Kidney glomerular epithelial cell (primary cell): ENCODE measurements at places on chromosomes 3 and 15.

- no peak for DNase-seq
Observed at GRCh38 chr3:154701055-154701454, 271.1 kb upstream of the GPR149 start.

GRCh38 chr3:50171540-50172301, 16.6 kb downstream of the SEMA3F start:
- no peak for DNase-seq

GRCh38 chr15:30962659-30963058, 28.8 kb downstream of the MTMR10 start:
- DNase-seq, result no peak

GRCh38 chr15:65020419-65020818, 9.0 kb downstream of the MTFMT start:
- no peak for DNase-seq

DNA sequence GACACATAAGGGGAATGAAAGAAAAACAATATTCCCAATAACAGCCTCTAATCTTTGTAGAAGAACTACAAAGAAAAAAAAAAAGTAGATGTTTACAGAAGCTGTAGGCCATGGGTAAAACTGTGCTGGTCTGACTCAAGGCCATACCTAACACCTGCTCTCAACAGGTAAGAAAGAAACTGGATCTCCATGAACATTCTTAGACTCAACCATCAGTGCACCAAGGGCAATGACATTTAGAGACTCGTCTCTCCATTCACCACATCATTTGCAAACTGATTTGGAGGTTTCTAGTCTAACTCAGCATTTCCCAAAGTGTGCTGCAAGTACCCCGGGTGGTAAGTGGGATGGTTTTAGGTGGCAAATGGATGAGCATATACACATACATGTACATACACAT, 164.2 kb downstream of the FOXP1 start:
- no peak for DNase-seq

GRCh38 chr3:172228036-172228415, 188.6 kb downstream of the FNDC3B start:
- no peak for DNase-seq

DNA sequence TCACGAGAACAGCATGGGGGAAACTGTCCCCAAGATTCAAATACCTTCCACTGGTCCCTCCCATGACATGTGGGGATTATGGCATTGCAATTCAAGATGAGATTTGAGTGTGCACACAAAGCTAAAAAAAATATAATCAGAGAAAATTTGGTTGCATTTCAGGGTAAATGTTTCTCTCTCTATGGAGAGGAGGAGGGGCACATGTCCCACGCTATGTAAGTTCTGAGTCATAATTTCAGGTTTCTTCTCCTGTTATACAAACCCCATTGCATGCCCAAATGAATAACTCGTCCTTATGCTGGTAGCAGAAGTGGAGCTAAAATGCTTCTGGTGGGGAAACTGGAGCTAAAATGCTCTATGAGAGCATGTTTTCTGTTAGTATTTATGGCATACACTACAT, 209.7 kb upstream of the DCBLD2 start:
- no peak for DNase-seq

DNA sequence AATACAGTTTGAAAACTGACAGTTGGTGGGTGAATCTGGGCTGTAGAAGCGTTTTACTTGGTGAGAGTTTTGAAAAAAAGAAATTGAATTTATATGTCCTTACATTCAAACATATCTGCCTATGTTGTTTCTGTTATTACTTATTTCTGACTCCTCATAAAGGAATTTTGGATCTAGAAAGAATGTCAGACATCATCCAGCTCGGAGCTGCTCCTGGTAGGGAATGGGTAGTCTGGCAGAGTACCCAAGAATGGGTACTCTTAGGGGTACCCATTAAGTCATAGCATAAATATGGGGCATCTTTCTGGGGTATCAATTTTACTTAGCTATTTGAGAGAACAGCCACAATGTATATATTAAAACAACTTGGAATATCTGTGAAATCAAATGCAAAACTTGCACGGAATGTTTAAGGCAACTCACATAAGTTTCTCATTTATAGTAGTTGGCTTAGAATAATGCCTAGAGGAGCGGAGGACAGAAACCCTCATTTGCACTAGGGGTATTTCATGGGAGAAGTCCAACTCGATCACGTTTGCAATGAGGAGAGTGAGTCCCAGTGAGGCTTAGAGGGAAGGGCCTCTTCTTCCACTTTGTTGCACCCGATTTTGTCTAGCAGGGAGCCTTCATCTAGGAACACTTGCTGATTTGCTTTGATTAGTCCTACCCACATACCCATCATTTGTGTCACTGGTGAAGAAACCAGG, 2.4 kb upstream of the LARP6 start:
- no peak for DNase-seq

- DNase-seq, result no peak
Observed at GRCh38 chr3:32424581-32425250, 33.1 kb downstream of the CMTM7 start.

DNA sequence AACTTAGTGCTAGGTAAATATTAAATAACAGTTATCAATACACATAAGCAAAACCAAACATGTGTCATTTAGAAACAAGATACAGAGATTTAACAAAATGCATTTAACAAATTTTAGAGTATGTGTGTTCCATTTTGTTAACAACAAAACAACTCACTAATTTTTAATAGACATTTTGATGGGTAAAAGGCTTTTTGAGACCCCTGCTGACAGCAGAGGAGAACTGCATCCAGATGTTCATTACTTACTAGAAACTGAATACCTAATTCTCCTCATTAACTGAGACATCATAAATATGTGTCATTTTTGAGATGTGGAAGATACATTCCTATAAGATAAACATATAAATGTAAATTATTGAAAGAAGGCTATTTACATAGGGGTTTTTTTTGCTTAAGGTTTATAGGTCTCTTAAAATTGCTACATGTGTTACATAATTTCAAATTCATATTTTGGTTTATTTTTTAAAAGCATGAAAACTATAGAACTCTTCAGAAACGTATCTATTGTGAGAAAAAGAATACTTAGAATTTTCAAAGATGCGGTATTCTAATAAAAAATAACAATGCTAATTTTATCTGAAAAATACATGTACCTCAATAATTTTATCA, 1009.8 kb downstream of the TUSC7 start:
- peak; percentile 13 for DNase-seq

- DNase-seq, result no peak
Observed at GRCh38 chr3:72316501-72317279, 531.6 kb downstream of the SHQ1 start.

DNA sequence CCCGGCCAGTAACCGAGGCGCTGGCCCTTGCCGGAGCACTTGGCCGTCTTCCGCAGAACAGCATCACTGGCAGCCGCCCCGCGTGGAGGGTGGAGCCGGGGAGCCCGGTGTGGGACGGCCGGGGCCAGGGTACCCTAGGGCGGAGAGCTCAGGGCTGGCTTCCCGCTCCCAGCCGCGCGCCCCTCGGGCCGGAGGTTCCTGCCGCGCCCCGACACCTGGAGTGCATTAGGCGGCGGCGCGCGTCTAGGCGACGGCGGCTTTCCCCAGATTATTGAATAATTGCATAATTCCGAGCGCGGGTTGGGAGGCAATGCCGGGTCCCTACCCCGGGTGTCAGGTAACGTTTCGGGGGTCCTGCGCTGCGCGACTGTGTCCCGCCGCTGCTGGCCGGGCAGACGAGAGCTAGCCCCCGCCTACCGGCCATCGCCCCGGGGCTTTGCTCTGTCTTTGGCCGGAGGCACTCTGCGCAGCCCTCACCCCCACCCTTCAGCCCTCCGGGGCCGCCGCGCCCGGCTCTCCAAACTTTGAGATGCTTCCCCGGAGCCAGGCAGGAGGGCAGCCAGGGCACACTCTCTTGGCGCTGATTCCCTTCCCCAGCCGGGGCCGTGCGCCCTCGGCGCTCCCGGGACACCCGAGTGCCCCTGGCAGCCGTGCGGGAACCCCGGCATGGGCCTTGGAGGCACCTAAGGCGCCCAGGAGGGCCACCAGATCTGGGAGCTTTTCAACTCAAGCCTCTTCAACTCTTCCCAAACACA, 749 bp downstream of the ITGA11 start:
- no peak for DNase-seq

- peak; percentile 6 for DNase-seq
Observed at GRCh38 chr3:194148383-194148782, 12.4 kb downstream of the HES1 start.

DNA sequence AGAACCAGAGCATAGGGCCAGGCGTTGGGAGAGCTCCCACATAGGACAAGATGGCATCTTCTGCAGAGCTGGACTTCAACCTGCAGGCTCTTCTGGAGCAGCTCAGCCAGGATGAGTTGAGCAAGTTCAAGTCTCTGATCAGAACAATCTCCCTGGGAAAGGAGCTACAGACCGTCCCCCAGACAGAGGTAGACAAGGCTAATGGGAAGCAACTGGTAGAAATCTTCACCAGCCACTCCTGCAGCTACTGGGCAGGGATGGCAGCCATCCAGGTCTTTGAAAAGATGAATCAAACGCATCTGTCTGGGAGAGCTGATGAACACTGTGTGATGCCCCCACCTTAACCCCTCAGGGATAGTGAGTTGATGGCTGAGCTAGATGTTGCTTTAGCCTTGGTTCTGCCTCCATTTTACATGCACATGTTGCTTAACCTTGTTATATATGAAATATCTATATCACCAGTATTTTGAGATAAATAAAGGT, at the start of gene PYDC2:
Gene PYDC2, plus strand, starts transcription at position 51 of the 483 bp plus-strand sequence. Its CDS starts 0 bp downstream, at position 51.
- no peak for DNase-seq

DNA sequence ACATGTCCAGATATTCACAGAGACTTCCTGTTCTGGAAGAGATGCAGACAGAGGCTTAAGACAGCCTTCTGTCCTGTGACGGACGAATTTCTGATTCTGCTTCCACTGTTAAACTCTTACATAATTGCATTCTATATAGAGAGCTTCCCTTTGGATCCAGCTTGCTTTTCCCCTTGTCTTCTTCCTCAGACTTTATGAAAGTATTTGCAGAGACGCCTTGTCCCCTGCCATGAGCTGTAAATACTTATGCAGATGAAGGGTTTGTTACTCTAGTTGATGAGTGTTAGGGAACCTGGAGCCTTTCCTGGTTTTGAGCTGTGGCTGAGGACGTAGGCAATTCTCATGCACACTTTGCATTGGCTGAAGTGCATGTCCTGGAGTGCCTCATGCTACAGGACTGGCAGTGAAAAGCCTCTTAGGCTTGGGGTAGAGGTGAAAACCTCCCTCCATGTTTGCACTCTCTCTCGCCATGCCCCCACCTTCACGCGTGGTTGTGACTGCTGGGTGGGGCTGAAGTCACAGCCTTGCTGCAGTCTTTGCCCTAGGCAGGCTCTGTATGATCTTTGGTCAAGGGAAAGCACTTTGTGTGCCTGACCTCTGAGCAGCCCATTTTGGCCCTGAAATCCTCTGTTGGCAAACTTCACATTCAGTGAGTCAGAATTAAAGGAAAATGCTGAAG, 286.6 kb downstream of the PTPRG start:
- DNase-seq, result no peak

GRCh38 chr15:59283717-59284391, 77.2 kb downstream of the LDHAL6B start:
- no peak for DNase-seq

GRCh38 chr15:100042558-100042957, 299.2 kb downstream of the ADAMTS17 start:
- peak; percentile 59 for DNase-seq

DNA sequence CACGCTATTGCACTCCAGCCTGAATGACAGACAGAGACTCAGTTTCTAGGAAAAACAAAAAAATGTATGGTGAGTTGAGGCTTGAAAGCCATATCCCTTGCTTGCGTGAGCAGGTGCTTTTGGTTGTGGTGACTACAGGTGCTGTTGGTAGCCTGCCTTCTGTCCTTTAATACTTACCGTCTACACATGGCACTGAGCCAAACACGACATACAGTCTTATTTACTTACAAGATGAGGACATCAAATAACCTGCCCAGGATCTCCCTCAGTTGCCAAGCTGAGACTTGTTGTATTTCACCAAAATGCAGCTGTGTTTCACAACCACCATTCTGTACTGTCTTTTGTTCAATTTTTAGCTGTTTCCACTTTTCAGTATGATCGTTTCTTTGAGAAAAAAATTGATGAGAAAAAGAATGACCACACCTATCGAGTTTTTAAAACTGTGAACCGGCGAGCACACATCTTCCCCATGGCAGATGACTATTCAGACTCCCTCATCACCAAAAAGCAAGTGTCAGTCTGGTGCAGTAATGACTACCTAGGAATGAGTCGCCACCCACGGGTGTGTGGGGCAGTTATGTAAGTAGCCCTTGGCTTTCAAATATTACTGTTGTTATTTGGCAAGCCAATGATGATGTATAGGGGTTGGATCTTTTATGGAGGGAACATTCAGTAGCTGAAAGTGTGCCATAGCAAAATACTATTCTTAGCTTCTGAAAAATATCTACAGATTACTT, 6.5 kb downstream of the ALAS1 start:
- DNase-seq, result no peak

- no peak for DNase-seq
Observed at GRCh38 chr15:51366920-51367319, 25.5 kb downstream of the GLDN start.
